ENCODE measurements at places on chromosomes 1 and 21.

DNA sequence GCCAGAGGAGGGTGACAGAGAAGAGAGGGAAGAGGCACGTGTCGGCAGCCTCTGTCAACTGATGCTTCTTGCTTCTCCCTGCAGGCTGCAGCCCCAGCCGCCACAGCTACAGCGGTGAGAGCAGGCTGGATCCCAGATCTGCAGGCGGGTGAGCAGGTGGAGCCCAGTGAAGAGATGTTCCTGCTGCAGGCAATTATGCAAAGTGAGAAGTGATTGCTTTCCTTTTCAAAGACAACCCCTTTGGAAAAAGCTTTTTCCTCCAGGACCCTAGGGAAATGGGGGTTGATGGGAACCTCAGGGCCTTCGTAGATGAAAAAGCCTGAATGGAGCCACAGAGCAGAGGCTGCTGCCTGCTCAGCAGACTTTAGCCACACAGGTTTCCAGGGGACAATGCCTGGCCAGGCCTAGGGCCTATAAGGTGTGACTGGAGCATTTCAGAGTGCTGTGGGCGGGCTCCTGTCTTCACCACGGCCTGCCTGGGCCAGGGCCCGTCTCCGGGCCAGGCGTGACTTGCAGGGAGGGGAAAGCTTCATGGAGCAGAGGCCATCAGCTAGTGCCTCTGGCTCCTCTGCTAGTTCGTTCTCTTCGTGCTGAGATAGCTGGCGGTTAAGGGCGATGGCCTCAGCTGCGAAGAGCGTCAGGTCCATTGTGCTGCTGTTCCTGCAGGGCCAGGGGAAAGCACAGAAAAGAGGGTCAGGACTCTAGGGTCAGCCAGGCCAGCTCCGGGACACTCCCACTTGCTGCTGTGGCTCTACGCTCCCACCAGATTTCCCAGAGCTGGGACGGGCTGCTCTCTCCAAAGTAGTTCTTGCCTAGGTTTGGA is 6.9 kb upstream of the KNCN start:
- no peak for DNase-seq

GRCh38 chr21:42537106-42537742 is 23.6 kb downstream of the SLC37A1 start:
- DNase-seq = no peak

GRCh38 chr1:117683571-117684285 is 77.9 kb downstream of the TENT5C start:
- no peak for DNase-seq

GRCh38 chr1:224497714-224498573 is 63.3 kb upstream of the WDR26 start:
- peak; percentile 47 for DNase-seq

DNA sequence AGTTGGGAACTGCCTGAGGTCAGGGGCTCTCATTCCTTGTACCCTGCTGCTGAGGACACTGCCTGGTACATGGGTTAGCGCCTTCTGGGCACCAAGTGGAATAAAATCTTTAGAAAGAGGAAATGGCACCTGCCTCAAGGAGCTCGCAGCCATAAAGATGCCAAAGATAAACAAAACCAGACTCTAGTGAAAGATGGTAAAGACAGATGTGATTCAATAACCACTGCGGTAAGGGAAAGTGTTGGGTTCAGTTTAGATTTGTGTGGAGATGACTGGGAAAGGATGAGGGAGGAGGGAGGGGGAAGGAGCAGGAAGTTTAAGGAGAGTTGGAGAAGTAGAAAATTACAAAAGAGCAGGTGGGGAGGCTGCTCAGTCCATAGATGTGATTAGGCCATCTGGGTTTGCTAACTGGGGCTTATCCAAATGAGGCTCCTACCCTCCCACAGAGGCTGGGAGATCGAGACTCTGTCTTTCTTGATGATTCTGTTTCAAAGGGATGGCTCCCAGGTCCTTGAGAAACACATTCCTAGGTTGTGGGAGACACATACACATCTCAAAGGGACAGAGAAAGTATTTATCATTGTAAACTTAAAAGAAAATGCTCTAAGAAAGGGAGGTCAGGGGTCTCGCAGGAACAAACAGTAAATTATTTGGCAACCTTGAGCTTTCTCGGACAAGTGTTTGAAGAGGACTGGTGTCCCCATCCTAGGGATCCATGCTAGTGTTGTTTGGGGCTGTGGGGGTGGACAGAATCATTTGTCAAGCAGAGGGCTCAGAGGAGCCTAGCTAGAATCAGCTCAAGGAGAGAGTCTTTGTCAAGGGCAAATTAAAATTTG is 65.7 kb upstream of the MORC3 start:
- no peak for DNase-seq

DNA sequence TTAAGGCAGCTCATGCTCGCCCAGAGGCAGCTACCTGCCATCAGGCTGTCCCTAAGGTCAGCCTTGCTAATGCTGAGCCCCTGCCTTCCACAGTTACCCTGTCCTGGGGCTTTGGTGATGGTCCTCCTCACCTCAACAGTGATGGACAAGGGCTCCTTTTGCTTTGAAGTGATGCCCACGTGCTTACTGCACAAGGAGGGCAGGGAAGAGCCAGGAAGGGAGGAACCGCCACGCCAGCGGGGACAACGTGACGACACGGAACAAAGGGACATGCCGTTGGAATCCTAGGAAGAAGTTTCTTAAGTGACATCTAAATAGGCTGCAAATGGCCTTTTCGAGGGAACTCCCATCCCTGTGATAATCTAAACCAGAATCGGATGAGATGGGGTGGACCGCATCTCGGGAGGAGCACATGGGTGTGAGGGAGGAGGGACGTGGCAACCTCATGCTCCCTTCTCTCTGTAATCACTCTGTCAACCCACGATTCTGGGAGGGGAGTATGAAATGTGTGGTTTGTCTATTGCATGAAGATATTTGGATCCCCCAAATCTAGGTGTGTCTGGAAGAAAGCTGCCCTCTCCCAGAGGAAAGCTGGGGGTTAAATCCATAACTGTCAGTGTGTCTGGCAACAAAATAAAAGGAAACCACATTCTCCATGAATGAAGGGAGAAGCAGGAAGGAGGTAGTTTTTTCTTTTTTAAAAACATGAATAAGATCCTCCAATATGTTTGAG is 110.9 kb upstream of the IRF2BP2 start:
- no peak for DNase-seq

DNA sequence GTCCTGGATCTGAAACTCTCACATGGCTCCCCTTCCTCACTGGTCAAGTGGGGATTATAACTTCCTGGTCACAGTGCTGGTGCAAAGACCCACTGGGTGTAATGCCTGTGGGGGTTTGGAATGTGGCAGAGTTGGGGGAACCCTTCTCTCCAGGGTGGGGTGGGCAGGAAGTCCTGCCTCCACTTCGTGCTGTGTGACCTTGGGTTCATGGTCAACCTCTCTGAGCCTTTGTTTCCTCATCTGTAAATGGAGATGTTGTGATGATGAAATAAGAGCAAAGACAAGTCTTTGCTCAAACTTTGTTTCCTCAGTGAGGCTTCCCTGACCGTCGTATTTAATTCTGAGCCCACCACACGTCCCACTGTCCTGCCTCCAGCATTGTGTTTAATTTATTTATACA is 564.7 kb downstream of the PTPRU start:
- DNase-seq = no peak

DNA sequence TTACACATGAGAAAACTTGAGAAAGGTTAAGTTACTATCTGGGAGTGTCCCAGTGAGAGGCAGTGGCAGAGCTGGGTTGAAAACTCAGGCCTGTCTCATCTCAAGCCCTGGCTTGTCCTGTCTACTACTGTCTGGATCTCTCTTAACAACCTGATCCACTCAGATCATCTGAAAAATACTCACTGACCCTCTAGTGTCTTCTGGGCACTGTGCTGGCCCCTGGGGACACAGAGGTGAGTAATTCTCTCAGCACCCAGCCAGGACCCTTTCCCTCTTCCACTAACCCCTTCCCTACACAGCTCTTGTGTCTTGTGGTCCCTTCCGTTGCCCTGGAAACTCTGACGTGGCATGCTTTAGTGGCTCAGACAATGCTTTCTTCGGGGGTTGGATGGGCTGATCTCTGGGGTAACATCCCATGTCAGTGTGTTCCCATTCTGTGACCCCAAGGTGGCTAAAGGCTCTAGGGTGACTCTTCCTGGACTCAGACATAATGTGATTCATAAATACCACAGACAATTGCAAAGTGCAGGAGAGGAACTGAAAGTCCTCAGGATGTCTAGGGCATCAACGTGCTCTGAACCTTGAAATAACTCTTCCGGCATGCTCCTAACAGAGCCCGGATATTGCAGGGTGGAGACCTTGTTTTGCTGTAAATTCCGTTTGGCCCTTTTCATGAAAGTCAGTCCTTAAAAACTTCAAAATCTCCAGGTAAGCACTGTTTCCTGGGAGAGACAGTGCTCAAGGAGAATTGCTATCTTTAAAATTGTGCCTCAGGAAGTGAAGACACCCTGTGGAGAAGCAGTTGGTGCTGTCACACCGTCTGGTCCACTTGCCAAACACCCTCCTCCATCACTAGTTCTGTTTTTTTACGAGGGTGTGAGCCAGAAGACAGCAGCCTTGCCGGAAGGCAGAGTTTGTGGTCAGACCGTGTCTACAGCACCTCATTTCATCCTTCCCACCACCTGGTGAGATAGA is 4.0 kb downstream of the SHISAL2A start:
- no peak for DNase-seq

DNA sequence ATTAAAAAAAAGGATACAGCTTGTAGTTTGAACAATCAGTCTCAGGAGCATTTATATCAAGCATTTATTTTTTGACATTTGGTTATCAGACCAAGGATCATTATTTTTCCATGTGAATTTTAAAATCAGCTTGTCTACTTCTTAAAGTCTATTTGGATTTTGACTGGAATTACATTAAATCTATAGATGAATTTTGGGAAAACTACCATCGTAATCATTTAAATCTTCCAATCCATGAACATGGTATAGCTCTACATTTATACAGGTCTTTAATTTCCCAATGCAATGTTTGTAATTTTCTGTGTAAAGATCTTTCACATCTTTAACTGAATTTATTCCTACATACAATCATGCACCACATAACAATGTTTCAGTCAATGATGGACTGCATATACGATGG is 203.2 kb downstream of the AKT3 start:
- no peak for DNase-seq

- no peak for DNase-seq
These were observed 16.1 kb upstream of the SHCBP1L start for GRCh38 chr1:182968836-182969734.

GRCh38 chr1:225888898-225889601 is at the start of gene LEFTY1:
Gene LEFTY1, minus strand, starts transcription at chr1:225889146. Its CDS starts 80 bp downstream, at chr1:225889066.
- no peak for DNase-seq

DNA sequence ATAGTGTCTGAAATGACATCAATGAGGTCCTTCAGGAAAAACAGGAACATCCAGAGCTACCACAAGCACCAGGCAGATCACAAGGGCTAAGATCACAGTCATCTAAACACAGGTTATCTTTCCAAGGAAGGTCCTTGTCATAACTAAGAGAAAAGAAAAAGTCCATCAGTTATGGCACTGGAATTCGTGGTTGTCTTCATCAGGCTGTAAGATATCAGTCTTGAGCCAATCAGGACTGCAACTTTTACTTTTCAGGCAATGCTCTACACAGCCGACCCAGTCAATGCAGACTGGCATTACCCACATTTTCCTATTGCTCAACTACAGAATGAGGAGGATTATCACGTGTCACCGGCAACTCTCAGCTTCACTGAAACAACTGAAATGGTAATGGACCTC is 26.4 kb downstream of the SORT1 start:
- no peak for DNase-seq

GRCh38 chr1:10670190-10670589 is 126.3 kb downstream of the CASZ1 start:
- no peak for DNase-seq

DNA sequence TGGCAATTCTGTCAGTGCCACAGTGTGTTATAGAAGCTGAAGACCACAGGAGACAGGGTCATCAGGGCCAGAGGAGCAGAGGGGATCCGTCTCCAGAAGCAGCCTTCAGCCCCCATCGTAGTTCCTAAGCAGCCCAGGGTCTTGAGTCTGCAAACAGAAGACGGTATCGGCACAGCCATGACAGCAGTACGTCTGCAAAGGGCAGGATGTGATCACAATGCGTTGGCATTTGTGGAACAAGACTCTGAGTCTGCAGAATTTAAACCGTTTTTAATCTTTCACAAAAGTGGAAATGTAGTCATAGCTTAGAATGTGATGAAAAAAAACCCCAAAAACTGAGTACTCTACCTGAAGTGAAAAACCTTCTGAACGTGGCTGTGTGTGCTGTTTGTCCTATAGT is 44.0 kb upstream of the SCCPDH start:
- no peak for DNase-seq

GRCh38 chr1:107442551-107442950 is 301.7 kb downstream of the NTNG1 start:
- DNase-seq = no peak

GRCh38 chr1:236686815-236687160 is 489 bp downstream of the ACTN2 start:
- no peak for DNase-seq

- no peak for DNase-seq
These were observed 26.8 kb upstream of the UBE2U start for GRCh38 chr1:64176659-64177058.

GRCh38 chr1:160722726-160723125 is 11.1 kb upstream of the CD48 start:
- DNase-seq = peak; percentile 56

DNA sequence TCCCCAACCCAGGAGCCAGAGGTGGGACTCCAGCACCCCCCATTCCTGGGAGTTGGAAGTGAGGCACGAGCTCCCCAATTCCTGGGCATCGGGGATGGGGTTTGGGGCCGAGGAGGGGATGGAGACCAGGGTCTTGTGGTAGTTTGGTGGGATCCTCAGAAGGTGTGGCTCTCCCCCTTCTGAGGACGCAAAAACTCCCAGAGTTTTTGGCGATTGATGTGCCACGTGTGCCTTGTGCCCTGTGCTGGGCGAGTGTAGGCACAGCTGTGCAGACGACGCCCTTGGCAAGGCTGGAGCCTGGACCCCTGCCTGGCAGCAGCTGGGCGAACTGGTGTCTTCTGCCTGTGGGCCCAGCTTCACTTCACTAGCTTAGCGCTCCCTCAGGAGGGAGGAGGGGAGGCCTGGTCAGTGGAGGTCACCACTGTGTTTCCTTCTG is 2.6 kb downstream of the GUK1 start:
- DNase-seq = no peak

- no peak for DNase-seq
These were observed 415.6 kb downstream of the NPHP4 start for GRCh38 chr1:5576673-5577065.

- no peak for DNase-seq
These were observed 235.1 kb downstream of the KIF26B start for GRCh38 chr1:245389873-245390272.

GRCh38 chr1:33502726-33503125 is 30.3 kb downstream of the ZSCAN20 start:
- no peak for DNase-seq
